Endothelial cell (in vitro differentiated cells): ENCODE measurements at places on chromosomes 5 and 9. TPM values are rescaled to one million over a fixed set of nuclear protein-coding genes. Genes with fewer than 3 reads are reported as not detected.

- DNase-seq = no peak
Observed at GRCh38 chr5:78612227-78613150, 36.1 kb downstream of the LHFPL2 start.

DNA sequence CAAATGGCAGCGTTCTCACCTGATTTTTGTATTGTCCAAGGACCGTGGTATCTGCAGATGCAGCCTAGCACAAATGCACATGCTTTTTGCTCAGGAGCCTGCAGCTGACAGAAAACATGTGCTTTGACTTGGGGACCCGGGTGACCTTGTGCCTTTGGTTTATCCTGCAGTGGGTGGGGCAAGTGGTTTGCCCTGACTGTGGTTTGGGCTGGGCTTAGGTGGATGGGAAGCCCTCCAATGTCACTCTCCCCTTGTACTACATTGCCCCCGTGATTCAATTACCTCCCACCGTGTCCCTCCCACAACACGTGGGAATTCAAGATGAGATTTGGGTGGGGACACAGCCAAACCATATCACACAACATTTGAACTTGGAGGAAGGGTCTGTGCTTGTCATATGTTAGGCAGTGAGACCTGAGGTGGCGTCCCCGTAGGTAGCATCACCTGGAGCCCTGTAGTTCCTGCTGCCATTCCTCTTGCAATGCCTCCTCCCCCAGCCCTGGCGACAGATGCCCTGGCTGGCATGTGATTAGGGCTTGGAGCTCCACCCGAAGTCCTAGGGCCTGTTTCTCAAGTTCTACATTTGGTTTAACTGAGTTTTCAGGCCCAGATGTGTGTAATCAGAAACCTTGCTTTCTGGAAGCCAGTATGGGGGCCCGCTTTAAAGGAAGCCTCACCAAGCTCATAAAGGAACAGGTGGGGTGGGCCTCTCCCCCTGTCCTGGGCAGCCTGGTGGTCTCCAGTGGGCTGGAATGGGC lies 2.1 kb downstream of the ANKRD33B start:
- DNase-seq = no peak

DNA sequence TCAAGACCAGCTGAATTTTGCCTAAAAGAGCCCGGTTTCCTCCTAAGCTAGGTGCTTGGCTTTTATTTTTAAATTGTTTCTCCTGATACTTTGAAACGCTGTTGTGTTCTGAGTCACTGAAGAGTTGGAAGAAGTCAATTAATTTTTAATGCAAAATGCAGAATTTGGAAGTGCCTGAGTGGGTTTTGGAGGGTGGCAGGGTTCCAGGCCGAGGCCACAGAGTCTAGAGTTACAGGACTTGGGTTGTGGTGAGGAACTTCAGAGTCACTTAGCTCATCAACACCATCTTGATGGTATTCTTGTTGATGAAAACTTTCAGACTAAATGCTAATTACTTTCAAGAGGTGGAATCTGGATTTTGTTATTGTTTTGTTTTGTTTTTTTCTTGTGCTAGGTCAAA lies 130.6 kb downstream of the PDZD2 start:
- DNase-seq = no peak

SOX30 gene
- 0.15 TPM for total RNA-seq

PCDHGB5 gene
- 5.5 TPM for total RNA-seq

PTAR1 gene
- total RNA-seq = 32.5 TPM

SPINK5 gene
- total RNA-seq = 4.3 TPM
